NCI-H1694 (cell line): ENCODE measurements at places on chromosomes 2 and 18.

DNA sequence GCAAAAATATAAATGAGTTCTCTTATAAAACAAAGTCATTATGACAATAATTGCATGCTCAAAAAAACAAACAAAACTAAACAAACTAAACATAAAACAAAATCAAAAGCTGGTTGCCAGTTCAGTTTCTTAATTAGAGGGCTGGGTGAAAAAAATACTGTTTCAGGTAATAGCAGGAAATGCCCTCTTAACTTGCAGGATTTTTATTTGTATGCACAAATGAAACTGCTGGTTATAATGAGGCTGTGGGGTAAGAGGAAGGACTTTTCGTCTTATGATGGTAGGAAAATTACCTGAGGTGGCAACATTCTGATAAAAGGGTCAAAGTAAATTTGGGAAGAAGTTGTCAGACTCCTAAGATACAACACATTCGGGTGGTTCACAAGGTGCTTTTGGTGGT, 21.5 kb upstream of the CDKL4 start:
- DNase-seq = no peak

DNA sequence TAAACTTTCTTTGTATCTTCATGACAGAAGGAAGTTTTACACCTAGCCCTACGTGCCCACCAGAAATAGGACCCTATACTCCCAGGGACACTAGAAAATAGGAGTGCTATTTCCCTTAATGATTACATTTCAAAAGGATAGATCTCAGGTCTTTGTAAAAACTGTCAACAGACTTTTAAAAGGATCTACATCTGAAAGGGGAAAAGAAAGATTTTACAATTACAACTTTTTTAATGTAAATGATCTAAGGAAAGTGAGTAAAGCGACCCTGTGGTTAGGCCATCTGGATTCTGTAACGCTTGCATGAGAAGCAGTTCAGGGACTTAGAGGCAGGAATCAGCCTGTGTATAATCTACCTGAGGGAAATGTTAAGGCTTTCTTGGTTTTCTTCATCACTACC, 431.8 kb upstream of the MC4R start:
- no peak for DNase-seq

DNA sequence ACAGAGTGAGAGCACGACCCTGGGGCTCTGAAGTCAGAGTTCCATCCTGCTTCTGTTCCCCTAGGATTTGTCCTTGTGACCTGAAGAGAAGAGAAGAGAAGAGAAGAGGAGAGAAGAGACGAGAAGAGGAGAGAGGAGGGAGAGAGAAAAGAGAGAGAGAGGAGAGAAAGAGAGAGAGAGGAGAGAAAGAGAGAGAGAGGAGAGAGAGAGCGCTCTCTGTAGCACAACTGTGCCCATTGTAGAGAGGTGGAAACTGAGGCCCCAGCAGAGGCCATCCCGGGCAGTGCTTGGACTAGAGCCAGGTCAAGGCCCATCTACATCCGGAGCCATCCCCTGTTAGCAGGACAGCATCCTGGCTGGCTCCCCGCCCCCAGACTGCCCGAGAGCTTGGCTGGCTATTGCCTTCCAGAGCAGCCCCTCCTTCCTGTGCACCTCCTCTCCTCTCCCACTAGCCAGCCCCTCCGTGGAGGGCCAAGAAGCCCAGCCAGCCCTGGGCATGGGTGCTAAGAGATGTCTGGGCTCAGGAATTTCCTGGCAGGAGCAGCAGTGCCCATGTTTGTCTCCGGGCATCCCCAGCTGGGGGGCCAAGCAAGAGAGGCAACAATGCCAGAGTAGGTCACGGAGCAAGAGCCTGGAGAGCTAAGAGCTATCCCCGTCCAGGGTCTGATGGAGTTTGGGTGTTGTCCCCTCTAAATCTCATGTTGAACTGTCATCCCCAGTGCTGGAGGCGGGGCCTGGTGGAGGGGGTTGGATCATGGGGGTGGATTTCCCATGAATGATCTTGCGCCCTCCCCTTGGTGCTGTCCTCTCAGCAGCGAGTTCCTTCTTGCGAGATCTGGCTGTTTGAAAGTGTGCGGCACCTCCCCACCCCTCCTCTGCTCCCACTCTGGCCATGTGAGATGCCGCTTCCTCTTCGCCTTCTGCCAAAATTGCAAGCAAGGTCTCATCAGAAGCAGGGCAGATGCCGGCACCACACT, 18.2 kb upstream of the GPR55 start:
- no peak for DNase-seq

GRCh38 chr2:30684516-30684915, 122.7 kb downstream of the CAPN13 start:
- DNase-seq = no peak

DNA sequence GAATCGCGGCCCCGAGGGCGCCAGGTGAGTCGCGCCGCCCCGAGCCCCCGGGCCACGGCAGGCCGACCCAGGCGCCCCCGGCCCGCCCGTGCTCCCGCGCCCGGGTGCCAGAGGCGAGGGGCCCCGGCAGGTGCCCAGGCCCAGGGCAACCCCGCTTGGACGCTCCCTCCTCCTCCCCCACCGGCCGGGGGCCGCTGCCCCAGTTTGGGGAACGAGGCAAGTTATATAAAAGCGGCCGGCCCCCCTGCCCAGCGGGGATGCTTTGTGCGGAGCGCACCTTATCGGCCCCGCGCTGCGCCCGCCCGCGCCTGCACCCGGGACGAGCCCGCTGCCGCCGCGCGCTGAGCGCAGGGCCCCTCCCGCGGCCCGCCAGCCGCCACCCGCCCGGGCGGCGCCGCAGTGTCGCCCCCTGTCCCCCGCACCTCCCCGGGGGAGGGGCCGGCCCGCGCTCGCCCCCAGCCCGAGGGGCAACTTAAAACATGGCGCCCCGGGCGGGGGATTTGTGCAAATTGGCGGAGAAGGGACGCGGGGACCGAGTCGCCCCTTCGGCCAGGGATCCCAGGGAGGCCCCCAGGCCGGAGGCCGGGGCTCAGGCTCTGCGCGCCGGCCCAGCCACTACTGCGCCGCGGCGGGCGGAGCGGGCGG, 639 bp downstream of the EPB41L3 start:
- DNase-seq = no peak

DNA sequence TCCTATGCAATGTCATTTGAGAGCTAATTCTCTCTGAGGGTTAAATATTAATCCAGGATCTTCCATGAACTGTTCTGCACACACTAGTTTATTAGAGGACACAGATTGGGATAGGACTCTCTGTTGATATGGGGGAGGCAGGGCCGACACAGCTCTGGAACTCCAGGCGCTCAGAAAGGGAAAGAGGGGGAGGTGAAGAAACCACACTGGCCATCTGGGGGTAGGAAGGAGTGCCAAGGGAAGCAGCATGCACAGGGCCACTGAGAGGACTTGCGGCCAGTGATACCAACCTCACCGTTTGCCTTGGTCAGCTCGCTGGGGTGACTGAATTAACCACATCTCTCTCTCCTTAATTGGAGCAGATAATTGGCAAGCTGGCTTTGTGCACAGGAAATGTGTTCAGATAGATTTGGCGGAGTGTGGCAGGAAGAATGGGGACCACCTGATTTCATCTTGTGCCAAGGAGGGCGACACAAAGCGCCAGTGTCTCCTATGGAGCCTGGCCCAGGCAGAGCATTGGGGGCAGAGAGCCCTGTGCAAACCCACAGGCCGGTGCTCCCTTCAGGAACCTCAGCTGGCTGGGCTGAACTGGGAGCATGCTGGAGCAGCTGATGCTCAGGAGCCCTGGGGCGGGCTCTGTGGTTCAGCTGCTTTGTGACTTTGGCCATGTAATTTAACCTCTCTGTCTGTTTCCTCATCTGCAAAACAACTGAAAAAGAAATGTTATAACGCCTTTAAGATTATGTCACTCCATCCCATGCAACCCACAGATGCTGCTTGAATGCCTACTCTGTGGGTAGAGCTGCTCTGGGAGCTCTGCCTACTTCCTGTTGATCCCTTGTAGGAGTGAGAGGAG, 114.7 kb upstream of the STON1 start:
- peak; percentile 73 for DNase-seq

- DNase-seq = peak; percentile 55
Measured at GRCh38 chr2:240566203-240567136, 1.8 kb upstream of the RNPEPL1 start.

GRCh38 chr2:172103471-172104272, 972 bp upstream of the DLX2 start:
- peak; percentile 26 for DNase-seq

GRCh38 chr2:238425979-238426567, 654 bp upstream of the ASB1 start:
- peak; percentile 36 for DNase-seq

DNA sequence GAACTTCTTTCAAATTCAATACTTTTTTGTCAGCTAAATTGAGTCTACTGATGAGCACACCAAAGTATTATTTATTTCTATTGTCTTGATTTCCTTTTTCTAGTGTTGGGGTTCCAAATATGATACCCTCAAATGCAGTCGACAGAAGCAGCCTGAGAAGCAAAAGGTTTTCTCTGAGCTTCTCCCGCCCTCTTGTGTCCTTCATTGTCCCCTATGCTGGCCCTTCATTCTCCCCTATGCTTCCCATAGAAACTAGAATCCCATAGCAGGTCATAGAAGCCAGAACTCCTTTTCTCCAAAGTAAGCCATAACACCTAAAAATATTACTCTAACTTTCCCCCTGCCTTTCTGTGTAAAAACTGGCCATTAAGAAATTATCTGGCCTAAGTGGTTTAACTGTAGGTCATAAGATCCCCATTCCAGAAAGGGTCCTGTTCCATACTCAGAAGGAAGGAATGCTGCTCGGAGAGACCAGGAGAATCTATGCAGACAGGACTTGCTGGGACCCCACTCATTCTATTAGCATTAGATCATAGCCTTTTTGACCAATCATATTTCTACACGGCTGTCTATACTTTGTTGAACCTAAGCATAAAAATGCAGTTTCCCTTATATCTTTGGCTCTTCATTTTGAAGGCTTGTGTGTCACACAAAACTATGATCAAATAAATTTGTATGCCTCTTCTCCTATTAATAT, 764.6 kb upstream of the PKDCC start:
- no peak for DNase-seq

DNA sequence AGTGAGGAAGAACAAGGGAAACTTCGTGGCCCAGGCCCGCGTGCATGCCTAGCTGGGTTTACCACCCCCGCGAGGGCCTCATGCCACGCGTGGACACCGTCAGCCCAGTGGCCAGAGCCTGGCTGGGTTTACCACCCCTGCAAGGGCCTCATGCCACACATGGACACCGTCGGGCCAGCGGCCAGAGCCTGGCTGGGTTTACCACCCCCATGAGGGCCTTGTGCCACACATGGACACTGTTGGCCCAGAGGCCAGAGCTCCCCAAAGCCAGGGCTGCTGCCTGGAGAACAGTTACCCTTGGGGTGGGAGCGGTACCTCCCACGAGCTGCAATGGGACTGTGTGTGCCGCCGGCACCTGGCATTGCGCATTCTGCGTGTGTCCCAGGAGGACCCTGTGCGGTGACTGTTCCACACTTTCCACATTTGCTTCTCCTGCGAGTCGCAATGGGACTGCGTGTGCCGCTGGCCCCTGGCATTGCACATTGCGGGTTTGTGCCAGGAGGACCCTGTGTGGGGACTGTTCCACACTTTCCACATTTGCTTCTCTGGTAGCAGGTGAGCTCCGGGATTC, 105.6 kb upstream of the CTDP1 start:
- DNase-seq = no peak

DNA sequence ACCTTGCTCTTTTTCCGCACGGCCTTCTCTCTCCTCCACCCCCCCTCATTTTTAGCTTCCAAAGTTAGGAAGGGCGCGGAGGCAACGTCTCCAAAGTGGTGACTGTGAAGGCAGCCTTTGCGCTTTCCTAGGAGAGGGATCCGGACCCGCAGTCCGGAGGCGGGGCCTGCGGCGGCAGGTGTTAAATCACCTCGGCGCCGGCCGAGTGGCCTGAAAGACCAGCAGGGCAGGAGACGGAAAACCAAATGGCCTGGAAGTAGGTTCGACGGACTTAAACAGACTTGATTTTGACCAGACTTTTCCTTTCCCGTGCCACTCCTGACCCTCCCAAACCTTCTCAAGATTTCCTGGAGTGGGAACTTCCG, 615 bp downstream of the GORASP2 start:
- no peak for DNase-seq

- no peak for DNase-seq
Measured at GRCh38 chr2:209008636-209009287, 415.1 kb upstream of the MAP2 start.

GRCh38 chr2:65918760-65919187, 486.4 kb upstream of the SPRED2 start:
- DNase-seq = no peak

- no peak for DNase-seq
Measured at GRCh38 chr2:43224571-43225092, 1.8 kb downstream of the ZFP36L2 start.

DNA sequence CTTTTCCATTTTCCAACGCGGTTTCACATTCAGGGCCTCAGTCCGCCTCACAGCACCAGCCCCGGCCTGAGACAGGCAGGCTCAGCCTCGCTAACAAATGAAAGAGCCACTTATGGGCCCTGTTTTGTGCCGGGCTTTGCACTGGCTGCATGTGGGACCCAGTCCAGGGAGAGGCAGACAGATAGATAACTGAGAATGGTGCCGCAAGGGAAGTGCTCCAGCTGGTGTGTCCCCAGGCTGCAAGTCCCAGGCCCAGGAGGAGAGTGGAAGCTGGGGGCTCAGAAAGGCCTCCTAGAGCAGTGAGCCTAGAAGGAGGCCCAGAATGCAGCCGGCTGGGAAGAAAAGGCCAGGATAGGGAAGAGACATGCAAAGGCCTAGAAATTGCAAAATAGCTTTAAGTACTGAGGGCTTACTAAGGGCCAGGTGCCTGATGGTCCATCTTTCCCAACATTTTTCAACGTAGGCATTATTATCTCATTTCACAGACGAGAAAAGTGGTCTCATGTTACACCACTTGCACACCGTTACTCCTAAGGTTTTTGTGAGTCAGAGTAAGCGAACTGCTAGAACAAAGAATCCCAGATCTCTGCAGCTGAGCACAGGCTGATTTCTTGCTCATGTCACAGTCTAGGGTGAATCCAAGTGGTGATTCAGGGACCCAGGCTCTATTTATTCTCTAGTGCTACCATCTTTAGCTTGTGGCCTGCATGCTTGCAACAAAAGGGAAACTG, 26.0 kb downstream of the ADRA2B start:
- DNase-seq = no peak

DNA sequence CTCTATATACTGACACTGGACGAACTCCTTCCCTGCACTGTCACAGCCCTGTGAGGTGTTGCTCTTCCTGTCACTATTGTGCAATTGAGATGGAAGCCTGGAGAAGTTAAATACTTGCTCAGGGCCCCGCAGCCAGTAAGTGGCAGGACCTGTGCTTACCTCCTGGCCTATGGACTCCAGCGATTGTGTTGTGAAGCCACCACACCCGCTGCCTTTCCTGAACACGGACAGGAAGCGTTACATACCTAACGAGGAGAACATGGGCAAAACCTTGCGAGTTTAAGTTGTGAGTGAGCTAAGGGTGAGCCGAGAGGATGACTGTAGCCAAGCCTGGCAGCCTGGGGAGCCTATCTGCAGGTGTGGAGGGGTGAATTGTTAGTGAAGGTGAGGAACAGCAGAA, 26.1 kb downstream of the RAB31 start:
- no peak for DNase-seq

- no peak for DNase-seq
Measured at GRCh38 chr2:201128033-201128432, 12.1 kb downstream of the CFLAR start.

GRCh38 chr2:231213931-231214642, 15.7 kb downstream of the ARMC9 start:
- DNase-seq = no peak

GRCh38 chr2:67445652-67446268, 48.6 kb downstream of the ETAA1 start:
- DNase-seq = no peak

GRCh38 chr18:40079786-40080185, 1875.2 kb upstream of the PIK3C3 start:
- no peak for DNase-seq

- DNase-seq = no peak
Measured at GRCh38 chr18:72539901-72540300, 4.2 kb downstream of the CBLN2 start.
